Muscle of leg (tissue), 16 donors: ENCODE measurements at places on chromosomes 2 and 18. TPM values are rescaled to one million over a fixed set of nuclear protein-coding genes. Genes with fewer than 3 reads are reported as not detected.

The CDH7 gene
- 0.98 TPM for total RNA-seq

The HOXD1 gene
- total RNA-seq, result 0.71 TPM

The LHCGR gene
- total RNA-seq, result 0.44 TPM

The TEKT4 gene
- total RNA-seq, result not detected

The THADA gene
- total RNA-seq, result 14.4 TPM

The ATL2 gene
- 44.1 TPM for total RNA-seq

The TMEM237 gene
- 38.8 TPM for total RNA-seq

The FEV gene
- not detected for total RNA-seq

DNA sequence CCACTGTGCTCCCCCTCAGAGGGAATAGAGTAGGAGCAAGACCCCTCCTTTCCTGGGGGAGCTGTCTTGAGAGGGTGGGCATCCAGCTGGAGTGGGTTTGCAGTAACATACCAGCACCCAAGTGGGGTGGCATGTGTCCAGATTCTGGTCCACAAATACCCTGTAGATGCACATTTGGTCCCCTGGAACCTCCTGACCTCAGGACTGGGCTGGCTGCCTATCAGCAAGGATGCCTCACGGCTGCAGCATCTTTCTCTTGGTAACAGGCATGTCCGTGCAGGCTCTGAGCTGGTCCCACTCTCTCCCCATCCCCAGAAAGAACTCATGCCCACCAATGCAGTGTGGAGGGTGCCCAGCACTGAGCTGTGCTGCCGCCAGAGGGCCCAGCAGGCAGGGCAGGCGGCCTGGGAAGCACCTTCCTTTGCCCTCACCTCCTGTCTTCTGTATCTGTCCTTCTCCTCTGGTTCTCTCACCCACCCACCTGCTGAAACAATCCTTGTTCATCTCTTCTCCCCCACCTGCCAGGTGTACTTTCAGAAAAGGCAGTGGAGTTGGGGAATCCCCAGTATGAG is 47.4 kb downstream of the ITGB1BP1 start:
- no peak for DNase-seq

DNA sequence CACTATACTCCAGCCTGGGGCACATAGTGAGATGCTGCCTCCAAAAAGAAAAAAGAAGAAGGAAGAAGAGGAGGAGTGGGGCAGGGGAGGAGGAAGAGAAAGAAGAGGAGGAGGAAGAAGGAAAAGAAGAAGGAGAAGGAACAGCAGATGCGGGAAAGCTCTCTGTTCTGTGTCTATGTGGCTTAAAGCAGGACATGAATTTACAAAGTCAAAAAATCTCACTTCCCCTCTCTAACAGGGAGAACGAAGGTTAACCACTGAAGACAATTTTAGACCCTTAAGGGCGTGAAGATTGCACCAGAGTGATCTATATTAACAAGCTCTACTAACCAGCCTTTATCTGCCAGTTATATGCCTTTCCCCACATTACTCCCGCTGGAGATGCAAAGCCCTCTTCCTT is 258.9 kb downstream of the METTL4 start:
- no peak for DNase-seq

GRCh38 chr2:26732446-26732845 is 31.6 kb upstream of the SLC35F6 start:
- DNase-seq, result no peak

DNA sequence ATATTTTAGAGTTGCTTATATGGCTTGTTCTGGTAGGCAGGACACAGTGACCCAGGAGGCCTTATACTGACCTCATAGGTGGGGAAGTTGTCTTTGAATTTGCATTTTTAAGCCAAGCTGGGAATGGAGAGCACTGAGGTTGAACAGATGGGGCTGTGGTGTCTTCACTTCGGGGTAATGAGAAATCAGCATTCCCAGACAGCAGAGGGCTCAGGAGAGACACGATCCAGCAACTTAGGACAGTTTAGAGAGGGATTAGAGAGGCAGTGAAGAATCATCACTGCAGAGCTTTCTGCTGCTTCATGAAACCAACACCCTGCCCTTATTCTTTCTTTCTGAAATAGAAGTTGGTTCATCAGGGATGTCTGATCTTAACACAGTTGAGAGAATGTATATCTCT is 202.4 kb downstream of the TDRD15 start:
- DNase-seq, result no peak

DNA sequence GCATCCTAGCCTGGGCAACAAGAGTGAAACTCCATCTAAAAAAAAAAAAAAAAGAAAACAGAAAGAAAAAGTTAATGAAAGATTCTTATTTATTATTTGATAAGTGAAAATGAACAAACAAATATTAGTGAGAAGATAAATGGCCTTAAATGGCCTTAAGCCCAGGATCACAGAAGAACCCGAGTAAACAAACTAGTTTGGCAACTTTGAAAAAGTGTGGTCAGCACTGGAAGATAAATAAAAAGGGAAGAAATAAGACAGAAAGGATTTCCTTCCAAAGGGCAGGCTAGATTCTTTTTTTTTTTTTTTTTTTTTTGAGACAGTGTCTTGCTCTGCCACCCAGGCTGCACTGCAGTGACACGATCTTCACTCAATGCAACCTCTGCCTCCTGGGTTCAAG is 692.4 kb downstream of the CPS1 start:
- DNase-seq, result no peak

DNA sequence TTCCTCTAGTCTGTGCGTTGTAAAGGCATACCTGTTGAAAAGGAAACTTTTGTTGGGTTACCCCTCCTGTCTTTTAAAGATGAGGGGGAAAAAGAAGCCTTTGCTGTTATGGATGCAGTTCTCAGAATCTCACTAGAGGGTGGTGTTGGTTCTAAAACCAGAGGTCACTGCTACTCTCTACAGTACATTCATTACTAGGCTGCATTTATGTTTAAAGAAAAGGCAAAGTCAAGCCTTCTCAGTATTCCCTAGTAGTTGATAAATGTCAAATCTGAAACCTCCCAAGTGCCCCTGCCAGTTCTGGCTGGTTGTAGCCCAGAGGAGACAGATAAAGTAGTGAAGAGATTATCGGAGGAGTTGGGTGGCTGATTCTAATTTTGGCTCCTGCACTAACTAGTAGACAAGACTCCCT is 1.4 kb upstream of the PLCL1 start:
- DNase-seq, result peak; percentile 82

GRCh38 chr2:172467382-172467781 is 40.0 kb downstream of the ITGA6 start:
- DNase-seq, result no peak

DNA sequence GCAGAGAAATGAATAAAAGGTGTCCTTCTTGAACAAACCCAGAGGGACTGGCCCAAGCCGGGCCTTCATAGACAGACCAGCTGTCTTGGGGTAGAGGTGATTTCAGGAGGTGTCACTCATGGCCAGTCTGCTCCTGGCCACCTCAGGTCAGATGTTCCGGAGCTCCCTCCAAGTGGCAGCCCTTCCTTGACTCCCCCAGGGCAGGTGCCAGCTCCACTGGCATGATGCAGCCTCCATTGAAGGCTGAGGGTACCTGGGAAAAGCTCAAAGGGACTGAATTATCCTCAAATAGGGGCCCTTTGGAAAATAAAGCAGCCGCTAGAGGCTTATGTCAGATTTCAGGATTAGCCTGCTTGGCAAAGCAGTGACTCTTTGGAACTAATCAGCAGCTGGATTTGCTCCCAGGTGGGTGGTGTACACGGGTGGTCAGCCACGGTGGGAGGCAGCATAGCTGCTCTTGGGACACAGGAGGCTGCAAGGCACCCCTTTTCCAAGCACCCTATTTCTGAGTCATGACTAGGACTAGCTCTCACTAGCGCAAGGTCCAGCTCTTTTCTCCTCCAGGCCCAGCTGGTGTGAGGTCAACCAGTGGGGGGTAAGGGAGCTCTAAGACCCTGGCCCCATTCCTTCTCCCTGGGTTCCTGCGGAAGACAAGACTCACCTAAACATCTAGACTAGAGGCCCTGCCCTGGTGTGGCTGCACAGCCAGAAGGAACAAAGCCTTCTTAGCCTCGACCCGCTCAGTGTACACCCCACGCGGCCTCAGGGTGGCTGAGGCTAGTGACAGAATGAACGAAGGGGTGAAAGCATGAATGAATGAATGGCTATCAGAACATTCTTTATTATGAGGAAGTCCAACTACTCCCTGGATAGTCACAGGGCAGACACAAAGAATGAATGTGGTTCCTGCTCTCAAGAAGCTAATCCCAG is 29.3 kb downstream of the HS1BP3 start:
- no peak for DNase-seq

- no peak for DNase-seq
Observed at GRCh38 chr18:35161485-35161884, 79.3 kb upstream of the ZNF397 start.

- peak; percentile 88 for DNase-seq
Observed at GRCh38 chr18:33839452-33840211, 261.6 kb downstream of the ASXL3 start.

DNA sequence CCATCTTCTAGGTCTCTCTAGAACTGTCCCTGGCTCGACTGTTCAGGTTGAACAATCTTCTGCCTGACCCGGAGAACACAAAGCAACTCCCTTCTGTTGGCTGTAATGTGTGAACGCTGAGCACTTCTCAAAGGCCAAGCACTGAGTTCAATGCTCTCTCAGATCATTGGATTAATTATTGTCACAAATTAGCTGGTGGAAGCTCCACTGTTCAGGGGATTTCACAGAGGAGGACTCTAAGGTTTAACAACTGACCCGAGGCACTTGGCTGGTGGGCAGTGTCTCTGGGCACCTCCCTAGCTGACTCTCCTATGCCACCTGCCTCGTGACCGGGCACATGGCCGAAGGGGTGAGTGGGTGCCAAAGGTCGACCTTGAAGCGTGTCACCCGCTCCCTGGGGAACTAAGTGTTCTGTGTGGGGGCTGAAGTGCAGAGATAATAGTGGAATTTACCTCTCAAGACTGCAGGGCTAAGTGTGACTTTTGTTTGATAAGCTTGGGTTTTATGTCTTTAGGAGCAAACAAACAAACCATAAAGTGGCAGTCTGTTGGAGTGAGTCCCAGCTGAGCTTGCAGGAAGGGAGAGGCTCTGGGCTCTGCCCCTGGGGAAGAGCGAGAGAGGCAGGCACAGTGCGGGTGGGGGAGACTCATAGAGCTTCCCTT is 64.8 kb downstream of the BCL2L11 start:
- DNase-seq, result no peak

DNA sequence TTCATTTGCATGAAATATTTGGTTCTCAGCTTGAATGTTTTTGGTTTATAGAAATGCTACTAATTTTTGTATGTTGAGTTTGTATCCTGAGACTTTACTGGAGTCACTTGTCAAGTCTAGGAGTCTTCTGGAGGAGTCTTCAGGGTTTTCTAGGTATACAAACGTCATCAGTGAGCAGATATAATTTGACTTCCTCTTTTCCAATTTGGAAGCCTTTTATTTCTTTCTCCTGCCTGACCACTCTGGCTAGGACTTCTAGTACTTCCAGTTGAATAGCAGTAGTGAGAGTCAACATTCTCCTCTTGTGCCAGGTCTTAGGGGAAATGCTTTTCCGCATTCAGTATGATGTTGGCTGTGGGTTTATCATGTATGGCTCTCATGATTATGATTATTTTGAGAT is 55.4 kb upstream of the THUMPD2 start:
- no peak for DNase-seq

GRCh38 chr2:29655391-29656086 is 265.8 kb downstream of the ALK start:
- DNase-seq, result peak; percentile 34

DNA sequence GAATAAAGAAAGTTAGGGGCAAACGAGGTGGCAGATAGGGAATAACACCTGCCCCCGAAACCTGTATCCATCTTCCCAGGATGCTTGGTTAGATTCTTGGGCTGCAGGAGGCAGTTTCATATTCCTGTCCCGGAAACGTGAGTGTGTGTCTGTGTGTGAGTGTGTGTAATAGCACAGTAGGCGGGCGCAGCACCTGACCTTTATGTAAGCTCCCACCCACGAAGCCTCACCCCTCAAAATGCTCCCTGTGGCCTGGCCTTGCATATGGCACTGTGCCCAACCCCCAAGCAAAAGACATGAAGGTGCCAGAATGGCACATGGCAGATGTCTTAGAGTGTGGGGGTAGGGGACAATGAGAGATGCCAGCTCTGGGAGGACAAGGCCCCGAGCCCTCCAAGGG is 48.9 kb downstream of the EFR3B start:
- no peak for DNase-seq

GRCh38 chr18:2571200-2572170 is at the start of the genes METTL4 and NDC80:
Gene METTL4, minus strand, starts transcription at chr18:2571505. Its CDS starts 4,289 bp downstream, at chr18:2567216.
Gene NDC80, plus strand, starts transcription at chr18:2571557. Its CDS starts 1,429 bp downstream, at chr18:2572986.
- DNase-seq, result peak; percentile 95

DNA sequence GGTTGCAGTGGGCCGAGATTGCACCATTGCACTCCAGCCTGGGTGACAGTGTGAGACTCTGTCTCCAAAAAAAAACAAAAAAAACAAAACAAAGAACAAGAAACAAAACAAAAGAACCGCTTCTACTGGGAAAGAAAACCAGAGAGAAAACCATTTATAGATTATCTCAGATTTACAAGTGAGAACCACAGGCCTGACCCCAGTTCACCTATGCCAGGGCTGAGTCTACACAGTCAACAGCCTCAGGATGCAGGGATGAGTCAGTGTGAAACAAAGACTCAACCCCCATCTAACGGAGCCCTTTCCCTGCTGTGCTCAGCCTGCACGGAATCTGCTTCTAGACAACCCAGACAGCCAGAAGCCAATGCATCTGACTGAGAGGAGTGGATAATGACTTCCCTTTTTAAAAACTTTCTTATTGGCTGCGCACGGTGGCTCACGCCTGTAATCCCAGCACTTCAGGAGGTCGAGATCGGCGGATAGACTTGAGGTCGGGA is 25.5 kb upstream of the YWHAQ start:
- no peak for DNase-seq

DNA sequence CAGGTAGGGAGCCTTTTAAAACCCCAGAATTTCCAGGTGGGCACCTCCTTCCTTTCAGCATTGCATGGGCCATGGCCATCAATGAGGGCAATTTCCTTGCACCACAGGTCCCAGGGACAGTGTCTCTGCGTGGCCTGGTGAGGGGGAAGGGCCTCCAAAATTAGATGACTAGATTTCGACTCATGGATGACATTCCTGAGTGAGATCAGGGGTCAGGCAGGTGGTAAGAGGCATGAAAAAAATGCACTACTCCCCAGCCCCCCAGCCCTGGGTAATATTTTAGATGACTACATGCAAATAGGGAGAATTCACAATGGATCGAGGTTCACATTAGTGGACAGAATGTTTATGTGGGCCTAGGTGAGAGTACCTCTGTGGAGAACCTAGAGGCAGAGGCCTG is 19.0 kb upstream of the IGFBP5 start:
- no peak for DNase-seq

DNA sequence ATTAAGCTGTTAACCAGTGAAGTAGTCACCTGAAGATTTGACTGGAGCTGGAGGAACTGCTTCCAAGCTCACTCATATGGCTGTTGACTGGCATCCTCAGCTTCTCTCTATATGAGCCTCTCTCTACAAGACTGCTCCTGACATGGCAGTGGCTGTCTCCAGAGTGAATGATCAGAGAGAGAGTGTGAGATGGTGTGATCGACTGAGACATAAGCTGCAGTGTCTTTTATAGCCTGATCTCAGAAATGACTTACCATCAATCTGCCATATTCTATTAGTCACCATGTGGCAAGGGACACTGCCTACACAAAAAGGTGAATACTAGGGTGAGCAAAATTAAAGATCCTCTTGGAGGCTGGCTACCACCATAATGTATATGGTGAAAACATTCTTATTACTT is 7.8 kb upstream of the RBMS1 start:
- no peak for DNase-seq
